ENCODE measurements at places on chromosomes 7 and 10. TPM values are rescaled to one million over a fixed set of nuclear protein-coding genes. Genes with fewer than 3 reads are reported as not detected.

- H3K27ac ChIP-seq: no peak overlapping the region
- DNase-seq: no peak
- H3K4me3 ChIP-seq: no peak overlapping the region
- no peaks in the 10 kb centered on the region for H3K27me3 ChIP-seq
- H3K36me3 ChIP-seq: peaks cover 2% of the 10 kb centered on the region
Observed at GRCh38 chr10:117989962-117990361, 56.8 kb downstream of the RAB11FIP2 start.

- H3K27me3 ChIP-seq: peaks cover 4% of the 10 kb centered on the region
- no peaks in the 10 kb centered on the region for H3K4me1 ChIP-seq
- H3K27ac ChIP-seq: no peak overlapping the region
Observed at GRCh38 chr10:110657973-110658691, 14.0 kb downstream of the RBM20 start.

GRCh38 chr10:4763960-4764428, 62.0 kb upstream of the AKR1E2 start:
- H3K4me3 ChIP-seq: no peak overlapping the region
- DNase-seq: no peak
- H3K4me1 ChIP-seq: no peaks in the 10 kb centered on the region
- no peak overlapping the region for H3K27ac ChIP-seq
- H3K36me3 ChIP-seq: no peaks in the 10 kb centered on the region
- no peaks in the 10 kb centered on the region for H3K27me3 ChIP-seq

- no peak overlapping the region for H3K4me3 ChIP-seq
- peaks cover 5% of the 10 kb centered on the region for H3K4me1 ChIP-seq
- DNase-seq: no peak
- no peaks in the 10 kb centered on the region for H3K36me3 ChIP-seq
Observed at GRCh38 chr7:150848111-150848510, 4.2 kb upstream of the AOC1 start.

The NUP42 gene
- polyA plus RNA-seq: 46.6 TPM

The SEMA4G gene
- 61.1 TPM for polyA plus RNA-seq

DNA sequence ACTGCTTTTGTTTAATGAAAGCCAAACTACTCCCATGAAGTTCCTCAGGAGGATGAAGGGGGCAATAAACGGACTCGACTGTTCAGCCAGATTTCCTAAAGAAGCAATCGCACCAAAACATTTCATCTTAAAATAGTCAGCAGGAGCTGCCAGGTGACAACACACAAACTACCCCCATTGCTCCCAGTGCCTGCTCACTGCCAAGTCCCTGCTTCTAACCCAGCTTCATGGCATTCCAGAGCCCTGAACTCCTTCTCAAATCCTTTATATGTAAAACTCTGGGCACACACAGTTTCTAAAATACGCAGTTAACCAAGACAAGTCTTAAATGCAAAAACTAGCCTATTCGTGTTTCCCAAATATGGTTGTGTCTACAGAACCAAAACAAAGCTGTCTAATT, 110.0 kb downstream of the SORBS1 start:
- H3K4me3 ChIP-seq: no peak overlapping the region
- no peak overlapping the region for H3K27ac ChIP-seq
- H3K27me3 ChIP-seq: no peaks in the 10 kb centered on the region
- no peaks in the 10 kb centered on the region for H3K36me3 ChIP-seq
- peaks cover 8% of the 10 kb centered on the region for H3K4me1 ChIP-seq

- H3K36me3 ChIP-seq: no peaks in the 10 kb centered on the region
- H3K4me1 ChIP-seq: peaks cover 5% of the 10 kb centered on the region
- no peak overlapping the region for H3K4me3 ChIP-seq
- no peak for DNase-seq
- no peaks in the 10 kb centered on the region for H3K27me3 ChIP-seq
- H3K27ac ChIP-seq: no peak overlapping the region
Observed at GRCh38 chr7:37986908-37987330, 66.5 kb downstream of the EPDR1 start.

GRCh38 chr10:13658871-13659685, 72.3 kb downstream of the PRPF18 start:
- no peak for DNase-seq
- no peaks in the 10 kb centered on the region for H3K27me3 ChIP-seq
- no peaks in the 10 kb centered on the region for H3K4me1 ChIP-seq
- H3K36me3 ChIP-seq: peaks cover 47% of the 10 kb centered on the region

The ANK3 gene
- polyA plus RNA-seq: 9.9 TPM

DNA sequence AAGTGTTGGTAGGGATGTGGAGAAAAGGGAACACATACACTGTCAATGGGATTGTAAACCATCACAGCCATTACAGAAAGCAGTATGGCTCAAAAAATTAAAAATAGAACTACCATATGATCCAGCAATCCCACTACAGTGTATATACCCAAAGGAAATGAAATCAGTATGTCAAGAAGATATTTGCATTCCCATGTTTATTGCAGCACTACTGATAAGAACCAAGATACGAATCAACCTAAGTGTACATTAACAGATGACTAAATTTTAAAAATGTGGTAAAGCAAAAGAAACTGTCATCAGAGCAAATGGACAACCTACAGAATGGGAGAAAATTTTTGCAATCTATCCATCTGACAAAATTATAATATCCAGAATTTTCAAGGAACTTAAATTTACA, 290.4 kb downstream of the IPMK start:
- no peak for DNase-seq
- no peaks in the 10 kb centered on the region for H3K4me1 ChIP-seq
- no peaks in the 10 kb centered on the region for H3K27me3 ChIP-seq

- no peak overlapping the region for H3K4me3 ChIP-seq
- no peak overlapping the region for H3K27ac ChIP-seq
- H3K27me3 ChIP-seq: no peaks in the 10 kb centered on the region
- no peaks in the 10 kb centered on the region for H3K4me1 ChIP-seq
- no peak for DNase-seq
Observed at GRCh38 chr7:66899552-66900280, 21.3 kb upstream of the TMEM248 start.

The TUBB8 gene
- 0.13 TPM for polyA plus RNA-seq

DNA sequence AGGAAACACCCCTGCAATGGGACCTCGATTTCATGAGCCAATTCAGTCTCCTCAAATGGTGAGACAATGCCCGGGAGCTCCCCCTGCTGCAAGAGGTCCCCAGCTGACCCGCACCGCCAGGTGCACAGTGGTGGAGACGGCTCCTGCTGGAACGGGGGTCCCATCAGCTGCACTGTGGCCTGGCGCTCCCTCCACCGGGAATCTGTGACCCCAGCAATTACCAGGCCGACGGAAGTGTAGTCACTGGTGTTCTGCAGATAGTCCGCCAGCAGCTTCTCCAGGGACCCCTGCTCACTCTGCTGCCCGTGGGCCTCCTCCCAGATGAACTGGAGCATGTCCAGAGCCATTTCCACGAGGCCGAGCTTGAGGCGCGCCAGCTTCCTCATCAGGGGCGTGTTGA, 64.9 kb upstream of the NKX6-2 start:
- no peak overlapping the region for H3K27ac ChIP-seq
- no peaks in the 10 kb centered on the region for H3K4me1 ChIP-seq
- no peaks in the 10 kb centered on the region for H3K36me3 ChIP-seq
- H3K4me3 ChIP-seq: no peak overlapping the region
- DNase-seq: no peak
- no peaks in the 10 kb centered on the region for H3K27me3 ChIP-seq

The NIPSNAP2 gene
- 42.7 TPM for polyA plus RNA-seq

GRCh38 chr10:16698461-16698860, 118.8 kb downstream of the RSU1 start:
- H3K27me3 ChIP-seq: no peaks in the 10 kb centered on the region
- no peak overlapping the region for H3K4me3 ChIP-seq
- H3K27ac ChIP-seq: no peak overlapping the region
- H3K36me3 ChIP-seq: peaks cover 5% of the 10 kb centered on the region

DNA sequence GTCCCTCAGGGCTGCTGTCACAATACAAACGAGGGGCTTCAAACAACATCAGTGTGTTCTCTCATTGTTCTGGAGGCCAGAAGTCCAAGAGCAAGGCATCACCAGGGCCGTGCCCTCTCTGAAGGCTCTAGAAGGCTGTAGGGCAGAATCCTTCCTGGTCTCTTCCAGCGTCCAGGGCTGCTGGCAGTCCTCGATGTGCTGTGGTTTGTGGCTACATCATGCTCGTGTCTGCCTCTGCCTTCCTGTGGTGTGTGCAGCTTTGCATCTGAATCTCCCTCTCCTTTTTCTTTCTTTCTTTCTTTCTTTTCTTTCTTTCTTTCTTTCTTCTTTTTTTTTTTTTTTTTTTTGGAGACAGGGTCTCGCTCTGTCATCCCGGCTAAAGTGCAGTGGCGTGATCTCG, 103.5 kb downstream of the INSYN2A start:
- no peak overlapping the region for H3K27ac ChIP-seq
- H3K36me3 ChIP-seq: peaks cover 30% of the 10 kb centered on the region
- no peak for DNase-seq

DNA sequence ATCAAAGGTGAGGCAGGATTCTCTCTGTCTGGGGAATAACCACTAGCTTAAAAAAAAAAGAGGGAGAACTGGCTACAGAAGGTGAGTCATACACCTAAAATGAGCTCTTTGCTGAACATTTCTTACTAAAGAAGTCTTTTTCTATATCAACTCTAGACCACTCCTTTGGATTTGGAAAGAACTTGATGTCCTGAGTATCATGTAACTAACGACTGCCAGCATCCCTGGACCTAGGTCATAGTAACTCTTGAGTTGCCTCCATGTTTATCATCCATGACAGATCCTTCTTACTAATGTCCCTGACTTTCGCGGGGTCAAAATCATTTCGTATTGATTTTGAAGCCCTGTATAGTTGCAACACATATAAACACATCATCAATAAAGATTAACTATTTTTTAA, 89.1 kb downstream of the CNOT4 start:
- H3K4me1 ChIP-seq: no peaks in the 10 kb centered on the region
- no peaks in the 10 kb centered on the region for H3K27me3 ChIP-seq
- H3K36me3 ChIP-seq: peaks cover 9% of the 10 kb centered on the region
- no peak overlapping the region for H3K4me3 ChIP-seq
- no peak overlapping the region for H3K27ac ChIP-seq
- no peak for DNase-seq

- no peak overlapping the region for H3K27ac ChIP-seq
- H3K4me3 ChIP-seq: no peak overlapping the region
- peaks cover 3% of the 10 kb centered on the region for H3K4me1 ChIP-seq
Observed at GRCh38 chr7:50448823-50449222, 1.3 kb downstream of the FIGNL1 start.

The TMEM196 gene
- 0.22 TPM for polyA plus RNA-seq

GRCh38 chr7:33487998-33488682, 358.8 kb downstream of the BBS9 start:
- no peaks in the 10 kb centered on the region for H3K27me3 ChIP-seq
- no peak overlapping the region for H3K27ac ChIP-seq
- no peaks in the 10 kb centered on the region for H3K36me3 ChIP-seq

DNA sequence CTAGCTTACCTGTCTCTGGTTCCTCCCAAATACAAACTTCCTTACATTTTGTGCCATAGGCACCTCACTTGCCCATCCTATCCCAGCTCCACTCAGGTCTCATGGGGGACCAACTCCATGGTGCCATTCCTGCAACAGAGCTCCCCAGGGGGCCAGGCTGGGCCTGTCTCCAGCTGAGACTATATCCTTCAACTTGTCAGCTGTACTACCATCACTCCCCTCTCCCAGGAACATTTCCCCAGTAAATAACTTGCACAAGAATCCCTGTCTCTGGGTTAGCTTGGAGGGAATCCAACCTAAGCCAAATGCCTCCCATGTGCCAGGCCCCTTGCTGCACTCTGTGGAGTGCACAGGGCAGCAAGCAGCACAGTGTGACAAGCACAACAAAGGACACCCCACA, 33.2 kb downstream of the FRMPD2 start:
- DNase-seq: no peak
- no peaks in the 10 kb centered on the region for H3K36me3 ChIP-seq
- no peaks in the 10 kb centered on the region for H3K4me1 ChIP-seq
- no peak overlapping the region for H3K27ac ChIP-seq
- no peak overlapping the region for H3K4me3 ChIP-seq

DNA sequence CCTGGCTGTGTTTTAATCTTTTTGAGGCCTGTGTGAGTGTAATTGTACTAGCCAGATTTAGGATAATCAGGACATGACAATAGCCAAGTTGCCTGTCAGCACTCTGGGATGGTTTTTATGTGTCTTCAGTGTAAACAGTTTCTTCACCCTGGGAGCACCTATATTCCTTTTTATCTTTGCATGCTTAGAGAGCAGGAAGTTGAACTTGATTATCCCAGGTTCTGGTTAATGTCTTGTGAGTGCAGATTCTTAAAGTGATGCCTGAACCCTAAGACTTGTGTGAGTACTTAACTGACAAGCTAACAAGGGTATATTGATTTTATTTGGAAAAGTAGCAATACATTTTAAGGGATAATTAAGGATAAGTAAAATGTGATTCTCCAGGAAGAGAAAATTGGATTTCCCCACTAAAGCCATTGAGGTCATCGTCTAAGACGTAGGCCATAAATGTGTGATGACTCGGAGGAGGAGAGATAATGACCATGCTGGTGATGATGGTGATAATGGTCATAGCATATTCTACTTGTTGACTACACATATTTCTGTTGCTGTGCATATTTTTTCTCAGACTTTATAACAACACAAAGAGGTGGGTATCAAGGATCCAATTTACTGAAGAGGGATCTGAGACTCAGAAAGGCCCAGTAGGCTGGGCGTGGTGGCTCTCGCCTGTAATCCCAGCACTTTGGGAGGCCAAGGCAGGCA, 234.7 kb downstream of the CAMK1D start:
- H3K27me3 ChIP-seq: no peaks in the 10 kb centered on the region
- H3K36me3 ChIP-seq: no peaks in the 10 kb centered on the region
- H3K4me3 ChIP-seq: no peak overlapping the region
- H3K4me1 ChIP-seq: no peaks in the 10 kb centered on the region
- no peak overlapping the region for H3K27ac ChIP-seq

DNA sequence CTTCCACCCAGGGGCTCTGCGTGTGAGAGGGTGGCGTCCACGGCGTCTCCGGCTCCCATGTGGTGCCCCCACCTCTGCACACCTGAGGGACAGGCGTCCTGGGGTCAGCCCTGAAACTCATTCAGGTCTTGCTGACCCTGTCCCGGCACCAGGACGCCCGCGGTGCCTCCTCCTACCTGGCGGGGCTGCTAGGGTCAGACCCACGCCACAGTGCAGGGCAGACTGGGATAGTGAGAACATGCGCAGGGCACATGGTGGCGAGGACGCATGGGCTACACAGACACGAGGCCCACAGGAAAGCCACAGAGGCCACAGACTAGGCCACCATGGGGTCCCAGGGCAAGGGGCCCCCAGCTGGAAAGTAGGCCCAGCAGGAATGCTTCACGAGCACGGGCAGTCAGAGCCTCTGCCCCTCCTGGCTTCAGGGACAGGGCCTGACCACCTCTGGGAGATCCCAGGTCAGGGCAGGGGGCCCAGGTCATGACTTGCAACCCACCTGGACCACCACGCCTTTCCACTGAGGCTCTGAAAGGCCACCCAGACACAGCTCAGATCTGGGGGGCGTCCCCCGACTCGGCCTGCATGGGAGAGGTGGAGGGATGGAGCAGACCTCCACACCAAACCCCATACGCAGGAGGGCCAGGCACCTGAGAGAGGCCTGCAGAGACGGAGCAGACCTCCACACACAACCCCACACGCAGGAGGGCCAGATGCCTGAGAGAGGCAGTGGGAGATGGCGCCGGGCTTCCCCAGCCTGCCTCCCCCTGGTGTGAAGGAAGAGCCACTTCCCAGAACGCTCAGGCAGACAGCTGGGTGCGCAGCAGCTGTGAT, 188.6 kb downstream of the ELFN1 start:
- DNase-seq: no peak
- H3K36me3 ChIP-seq: no peaks in the 10 kb centered on the region
- H3K4me1 ChIP-seq: no peaks in the 10 kb centered on the region
- H3K27ac ChIP-seq: no peak overlapping the region
- H3K27me3 ChIP-seq: no peaks in the 10 kb centered on the region
